ENCODE measurements at places on chromosomes 16 and 17.

GRCh38 chr17:65797809-65798208, 236.4 kb upstream of the AXIN2 start:
- peak; percentile 23 for DNase-seq

- DNase-seq = no peak
Measured at GRCh38 chr16:11178424-11178823, 77.6 kb downstream of the SOCS1 start.

DNA sequence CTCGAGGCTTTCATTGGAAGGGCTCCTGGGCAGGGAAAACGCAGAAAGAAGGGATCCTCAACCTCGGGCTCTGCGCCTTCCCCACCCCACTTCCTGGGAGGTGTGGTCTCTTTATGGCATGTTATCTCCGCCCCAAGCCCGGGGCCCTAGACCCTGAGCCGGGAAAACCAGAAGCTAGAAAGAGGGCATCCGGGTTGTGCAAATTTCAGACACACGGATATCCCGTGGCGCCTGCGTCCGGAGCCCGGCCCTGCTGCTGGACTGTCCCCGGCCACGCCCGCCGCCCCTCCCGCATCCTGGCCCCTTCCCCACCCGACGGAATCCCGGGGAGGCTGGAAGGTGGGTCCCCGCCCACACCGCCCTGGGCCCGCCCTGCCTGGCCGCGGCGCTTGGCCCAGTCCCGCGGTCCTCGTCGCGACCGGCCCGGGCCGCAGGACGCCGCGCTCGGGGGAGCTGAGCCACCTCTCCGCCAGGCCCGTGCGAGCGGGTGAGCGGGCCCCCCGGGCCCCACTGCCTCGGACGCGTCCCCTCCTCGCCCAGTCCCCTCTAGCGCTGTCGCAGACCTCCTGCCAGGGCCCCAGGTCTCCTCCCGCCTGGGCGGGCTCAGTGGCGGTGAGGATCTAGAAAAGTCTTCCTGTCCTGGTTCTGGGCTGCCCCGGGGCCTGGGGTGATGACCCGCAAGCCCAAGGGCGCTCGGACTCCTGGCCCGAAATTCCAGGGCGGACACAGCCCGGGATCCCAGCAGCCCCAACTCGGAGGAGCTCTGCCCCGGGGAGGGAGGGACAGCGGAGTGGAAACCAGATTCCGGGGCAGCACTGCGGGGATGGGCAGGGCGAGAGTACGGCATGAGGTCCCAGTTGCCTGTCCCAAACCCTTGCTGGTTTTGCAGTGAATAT, at the start of gene SLC16A5:
TSS of gene SLC16A5 (plus strand) at position 397 of the 896 bp plus-strand sequence. CDS start 5,683 bp downstream, outside the sequence.
- peak; percentile 37 for DNase-seq

DNA sequence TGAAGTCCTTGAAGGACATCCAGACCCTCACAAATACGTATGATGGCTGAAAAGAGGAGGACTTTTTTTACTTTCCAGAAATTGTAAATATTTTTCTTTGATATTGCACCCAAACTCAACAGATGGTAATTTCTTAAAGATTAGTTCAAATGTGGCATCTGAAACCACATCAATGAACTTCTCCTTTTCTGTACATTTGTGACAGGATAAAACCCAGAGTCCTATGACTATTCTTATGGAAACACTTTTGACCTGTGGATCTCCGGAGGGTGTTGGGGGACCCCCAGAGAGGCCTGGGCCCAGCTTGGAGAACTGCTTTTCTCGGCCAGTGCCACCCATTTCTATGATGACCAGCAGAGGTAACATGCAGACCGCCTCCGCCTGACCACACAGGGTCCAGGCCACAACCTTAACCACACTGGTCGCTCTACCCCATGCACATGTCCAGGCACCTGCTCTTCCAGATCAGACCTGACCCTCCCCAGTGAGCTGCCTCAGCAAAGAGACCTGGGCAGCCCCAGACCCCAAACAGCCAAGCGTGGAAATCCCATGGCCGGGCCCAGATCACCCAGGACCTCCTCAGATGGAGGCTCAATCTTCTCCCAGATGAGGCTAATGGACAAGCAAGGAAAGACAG, 22.7 kb downstream of the RPH3AL start:
- no peak for DNase-seq

GRCh38 chr17:72382971-72383722, 262.3 kb downstream of the SOX9 start:
- DNase-seq = no peak

- no peak for DNase-seq
Measured at GRCh38 chr17:33745047-33745760, 452.1 kb upstream of the ASIC2 start.

GRCh38 chr16:2784358-2785100, 2.8 kb downstream of the PRSS33 start:
- DNase-seq = no peak

GRCh38 chr16:27377666-27378485, 24.1 kb upstream of the IL21R start:
- DNase-seq = no peak

DNA sequence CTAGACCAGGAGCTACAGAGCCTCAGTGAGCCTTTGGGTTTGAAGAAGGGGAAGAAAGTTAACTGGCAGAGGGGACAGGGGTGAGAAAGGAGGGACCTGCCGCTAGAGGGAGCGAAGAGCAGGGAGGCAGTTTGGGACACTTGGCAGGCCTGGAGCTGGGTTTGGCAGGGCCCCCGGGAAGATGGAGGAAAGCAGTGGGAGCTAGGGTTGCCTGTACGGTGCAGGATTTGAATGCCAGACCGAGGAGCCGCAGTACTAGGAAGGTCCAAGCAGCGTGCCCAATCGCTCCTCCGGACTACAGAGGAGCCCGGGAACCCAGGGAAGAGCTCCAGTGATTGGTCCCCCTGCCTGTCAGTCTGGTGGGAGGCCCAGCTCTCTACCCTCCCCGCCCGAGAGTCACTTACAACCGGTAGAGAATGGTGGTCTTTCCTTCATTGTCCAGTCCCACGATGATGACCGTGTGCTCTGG, 1.3 kb downstream of the ARL5C start:
- DNase-seq = peak; percentile 87

DNA sequence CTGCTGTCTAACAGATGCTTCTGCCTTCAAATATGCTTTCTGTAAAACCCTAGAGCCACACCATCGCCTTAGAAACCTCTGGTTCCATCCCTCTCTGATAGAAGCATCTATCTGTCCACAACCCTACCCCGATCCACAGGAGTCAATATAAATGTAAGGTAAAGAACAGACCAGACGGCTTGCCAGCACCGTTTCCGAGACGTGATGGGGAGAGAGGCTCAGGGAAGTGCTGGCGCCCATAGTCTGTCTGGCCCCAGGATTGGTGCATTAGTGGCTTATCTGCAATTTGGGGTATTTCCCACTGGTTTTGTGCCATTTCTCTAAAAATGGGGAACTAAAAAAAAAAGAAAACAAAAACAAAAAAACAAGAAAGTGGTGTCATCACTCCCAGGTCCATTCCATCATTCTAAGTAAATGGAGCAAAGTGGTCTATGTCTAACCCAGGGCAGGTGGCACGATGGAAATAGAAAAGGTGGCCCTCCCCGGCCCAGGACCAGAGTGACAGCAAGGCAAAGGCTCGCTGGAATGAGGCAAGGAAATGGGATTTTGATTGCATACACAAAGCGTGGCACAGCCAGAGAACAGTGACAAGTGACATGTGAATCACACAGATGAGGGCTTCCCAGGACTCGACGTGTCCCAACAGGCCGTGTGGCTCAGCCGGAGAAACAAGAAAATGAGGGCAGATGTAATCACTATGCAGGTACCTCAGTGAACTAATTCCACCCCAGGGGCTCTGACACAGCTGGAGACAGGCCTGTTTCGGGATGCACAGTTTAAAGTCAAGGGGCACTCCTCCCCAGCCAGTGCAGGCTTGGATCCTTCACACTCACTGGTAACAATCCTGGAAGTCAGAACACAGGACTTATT, 125.6 kb downstream of the GAS7 start:
- DNase-seq = no peak

- DNase-seq = no peak
Measured at GRCh38 chr17:48143629-48144028, 36.1 kb downstream of the SNX11 start.

DNA sequence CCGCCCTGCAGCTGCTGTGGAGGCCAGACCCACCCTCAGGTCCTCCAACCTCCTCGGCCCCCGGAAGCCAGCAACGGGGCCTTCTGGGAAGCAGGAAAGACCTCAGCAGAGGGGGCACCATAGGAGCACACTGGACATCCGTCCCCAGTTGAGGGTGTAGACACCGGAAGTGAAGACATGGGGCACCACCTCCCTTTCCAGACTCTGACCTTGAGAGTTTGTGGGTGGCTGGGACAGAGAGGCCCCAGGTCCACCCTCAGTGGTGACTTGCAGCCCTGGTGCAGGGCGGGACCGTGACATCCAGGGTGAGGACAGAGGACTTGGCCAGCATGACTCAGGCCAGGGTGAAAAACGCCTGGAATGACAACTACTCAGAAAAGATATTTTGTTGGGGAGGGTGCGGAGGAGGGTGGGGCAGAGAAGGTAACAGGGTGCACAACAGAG, 19.9 kb downstream of the CEP295NL start:
- peak; percentile 84 for DNase-seq

GRCh38 chr17:5354886-5355415, 64.5 kb downstream of the NUP88 start:
- DNase-seq = no peak

DNA sequence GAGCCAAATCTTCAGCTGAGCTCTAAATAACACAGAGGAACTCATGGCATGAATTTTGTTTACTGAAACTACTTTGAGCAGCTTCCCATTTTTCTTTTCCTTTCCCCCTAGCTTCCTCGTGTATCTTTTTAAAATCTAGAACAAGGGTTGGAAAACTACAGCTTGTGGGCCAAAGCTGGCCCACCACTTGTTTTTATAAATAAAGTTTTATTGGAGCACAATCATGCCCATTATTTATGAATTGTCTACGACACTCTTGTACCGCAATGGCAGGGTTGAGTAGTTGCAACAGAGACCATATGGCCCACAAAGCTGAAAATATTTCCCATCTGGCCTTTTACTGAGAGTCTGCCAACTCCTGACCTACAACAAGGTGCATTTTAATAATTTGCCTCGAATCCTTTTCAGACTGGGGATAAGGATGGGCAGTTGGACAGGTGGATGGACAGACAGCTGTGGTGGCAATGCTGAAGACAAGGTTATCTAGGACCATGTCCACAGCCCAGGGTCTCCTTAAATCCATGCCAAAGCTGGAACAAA, 87.7 kb downstream of the RMI2 start:
- DNase-seq = no peak

DNA sequence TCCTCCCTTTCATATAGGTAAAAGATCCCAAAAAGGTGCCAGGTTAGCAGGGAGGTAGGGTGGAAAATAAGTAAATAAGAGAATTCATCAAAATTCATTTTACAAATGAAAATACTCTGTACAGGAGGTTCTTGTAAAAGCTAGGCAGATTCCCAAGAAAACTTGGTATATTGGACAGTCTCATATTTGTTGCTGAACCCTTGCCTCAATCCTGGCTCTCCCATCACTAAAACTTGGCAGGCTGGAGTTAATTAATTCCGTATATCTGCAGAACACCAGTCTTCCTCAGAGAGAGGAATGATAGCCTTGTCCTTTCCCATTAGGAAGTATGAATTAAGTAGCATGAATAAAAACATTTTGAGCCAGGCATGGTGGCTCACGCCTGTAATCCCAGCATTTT, 66.2 kb upstream of the MTMR4 start:
- DNase-seq = no peak

DNA sequence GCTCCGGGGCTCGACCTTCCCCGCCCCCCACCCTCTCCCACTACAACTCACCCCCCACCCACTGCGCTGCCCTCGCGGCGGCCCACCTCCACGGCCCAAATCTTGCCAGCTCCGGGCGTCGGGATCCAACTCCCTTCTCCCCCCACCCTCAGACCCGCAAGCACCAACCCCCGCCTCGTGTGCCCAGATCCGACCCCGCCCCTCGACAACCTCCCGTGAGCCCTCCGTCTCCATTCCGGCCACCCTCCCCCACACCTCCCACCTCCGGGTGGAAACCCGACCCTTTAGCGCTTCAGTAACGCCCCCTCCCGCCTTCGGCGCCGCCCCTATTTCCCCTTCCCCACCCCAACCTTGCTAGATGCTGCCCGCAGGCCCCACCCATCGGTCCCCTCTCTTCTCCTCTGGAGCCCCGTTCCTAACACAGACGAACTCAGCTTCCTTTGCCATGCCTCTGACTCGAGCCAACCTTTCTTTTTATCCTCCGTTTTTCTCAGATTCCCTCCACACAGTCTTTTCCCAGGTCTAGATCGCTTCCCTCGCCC, 717 bp downstream of the UBE2Z start:
- peak; percentile 97 for DNase-seq

DNA sequence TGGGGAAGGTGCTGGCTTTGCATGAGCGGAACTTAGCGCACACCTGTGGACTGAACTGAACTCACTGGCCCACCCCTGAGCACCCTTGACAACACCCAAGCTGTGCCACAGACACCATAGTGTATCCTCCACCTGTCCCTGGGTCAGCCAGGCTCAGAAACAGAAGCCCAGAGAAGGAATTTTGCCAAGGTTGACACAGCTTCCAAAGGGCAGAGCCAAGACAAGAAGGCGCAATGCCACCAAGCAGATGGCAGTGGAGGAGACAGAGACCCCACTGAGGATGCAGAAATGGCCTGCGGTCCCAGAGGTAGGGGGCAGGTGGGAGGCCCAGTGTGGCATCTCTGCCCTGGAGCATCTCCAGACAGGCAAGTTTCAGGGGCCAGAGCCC, 169.0 kb downstream of the ENGASE start:
- DNase-seq = no peak

DNA sequence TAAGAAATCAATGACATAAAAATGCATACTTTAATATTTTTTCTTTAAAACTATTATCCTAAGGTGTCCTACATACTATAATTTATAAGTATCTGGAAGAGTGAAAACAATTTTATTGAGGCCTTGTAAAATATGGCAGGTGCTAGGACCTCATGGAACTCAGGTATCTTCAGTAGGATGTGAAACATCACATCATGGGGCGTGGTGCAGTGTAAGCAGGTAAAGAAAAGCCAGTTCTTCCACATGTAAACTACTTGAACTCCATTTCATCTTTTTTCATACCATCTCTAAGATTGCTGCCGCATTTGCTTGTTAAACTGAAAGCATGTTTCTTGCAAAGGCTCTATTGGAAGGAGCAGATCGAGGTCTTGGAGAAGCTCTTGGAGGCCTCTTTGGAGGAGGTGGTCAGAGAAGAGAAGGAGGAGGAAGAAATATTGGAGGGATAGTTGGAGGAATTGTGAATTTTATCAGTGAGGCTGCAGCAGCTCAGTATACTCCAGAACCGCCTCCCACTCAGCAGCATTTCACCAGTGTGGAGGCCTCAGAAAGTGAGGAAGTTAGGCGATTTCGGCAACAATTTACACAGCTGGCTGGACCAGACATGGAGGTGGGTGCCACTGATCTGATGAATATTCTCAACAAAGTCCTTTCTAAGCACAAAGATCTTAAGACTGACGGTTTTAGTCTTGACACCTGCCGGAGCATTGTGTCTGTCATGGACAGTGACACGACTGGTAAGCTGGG, at the start of gene CAPNS2:
TSS of gene CAPNS2 (plus strand) at position 253 of the 744 bp plus-strand sequence. CDS start at position 326, 73 bp downstream.
- no peak for DNase-seq
